Thoracic aorta (tissue), 2 donors: ENCODE measurements at places on chromosomes 4 and X. TPM values are rescaled to one million over a fixed set of nuclear protein-coding genes. Genes with fewer than 3 reads are reported as not detected.

- no peak for DNase-seq
These were observed 113.5 kb upstream of the USP9X start for GRCh38 chrX:40971736-40972135.

- DNase-seq = no peak
These were observed 2.2 kb downstream of the SLITRK4 start for GRCh38 chrX:143633461-143634308.

DNA sequence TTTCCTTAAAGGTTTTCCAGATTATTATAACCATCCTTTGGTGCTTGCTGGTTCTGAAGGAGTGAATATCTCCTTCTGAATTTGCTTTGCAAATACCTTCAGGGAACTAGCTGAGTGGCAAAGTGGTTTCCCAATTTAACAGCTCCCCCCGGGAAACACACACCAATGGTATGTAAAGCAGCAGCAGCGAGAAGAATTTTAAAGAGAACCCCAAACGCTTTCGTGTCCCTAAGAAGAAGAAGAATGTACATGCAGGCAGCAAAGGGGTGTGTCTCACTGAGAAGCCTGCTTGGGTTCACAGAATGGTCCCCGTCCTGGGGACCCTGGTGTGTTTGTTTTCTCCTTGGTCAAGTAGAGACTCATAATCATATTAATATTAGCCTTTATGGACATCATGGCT is 4.2 kb upstream of the AKAP17A start:
- no peak for DNase-seq

DNA sequence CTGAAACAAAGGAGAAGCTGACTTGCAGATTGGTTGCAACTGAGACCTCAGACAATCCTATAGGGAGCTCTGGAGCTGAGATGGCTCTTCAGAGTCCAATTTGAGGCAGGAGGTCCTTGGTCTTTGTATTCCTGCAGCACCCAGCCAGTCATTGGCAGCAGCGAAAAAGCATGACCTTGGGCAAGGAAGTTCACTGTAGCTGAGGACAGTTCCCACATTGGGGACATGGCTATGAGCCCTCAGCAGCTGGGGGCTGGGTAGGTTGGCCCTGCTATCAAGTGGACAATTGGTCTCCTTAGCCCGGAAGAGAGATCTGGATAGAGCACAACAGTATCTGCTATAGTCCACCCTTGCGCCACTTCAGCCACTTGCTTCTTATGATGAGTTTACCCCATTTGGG is 56.9 kb upstream of the ATP6AP2 start:
- DNase-seq = no peak

GRCh38 chr4:182968917-182969650 is 51.9 kb upstream of the DCTD start:
- DNase-seq = no peak

- DNase-seq = no peak
These were observed 79.8 kb downstream of the RLIM start for GRCh38 chrX:74534569-74535038.

GRCh38 chr4:105630670-105631655 is 77.5 kb downstream of the INTS12 start:
- no peak for DNase-seq

GRCh38 chr4:101954975-101955678 is 164.6 kb downstream of the BANK1 start:
- DNase-seq = no peak

DNA sequence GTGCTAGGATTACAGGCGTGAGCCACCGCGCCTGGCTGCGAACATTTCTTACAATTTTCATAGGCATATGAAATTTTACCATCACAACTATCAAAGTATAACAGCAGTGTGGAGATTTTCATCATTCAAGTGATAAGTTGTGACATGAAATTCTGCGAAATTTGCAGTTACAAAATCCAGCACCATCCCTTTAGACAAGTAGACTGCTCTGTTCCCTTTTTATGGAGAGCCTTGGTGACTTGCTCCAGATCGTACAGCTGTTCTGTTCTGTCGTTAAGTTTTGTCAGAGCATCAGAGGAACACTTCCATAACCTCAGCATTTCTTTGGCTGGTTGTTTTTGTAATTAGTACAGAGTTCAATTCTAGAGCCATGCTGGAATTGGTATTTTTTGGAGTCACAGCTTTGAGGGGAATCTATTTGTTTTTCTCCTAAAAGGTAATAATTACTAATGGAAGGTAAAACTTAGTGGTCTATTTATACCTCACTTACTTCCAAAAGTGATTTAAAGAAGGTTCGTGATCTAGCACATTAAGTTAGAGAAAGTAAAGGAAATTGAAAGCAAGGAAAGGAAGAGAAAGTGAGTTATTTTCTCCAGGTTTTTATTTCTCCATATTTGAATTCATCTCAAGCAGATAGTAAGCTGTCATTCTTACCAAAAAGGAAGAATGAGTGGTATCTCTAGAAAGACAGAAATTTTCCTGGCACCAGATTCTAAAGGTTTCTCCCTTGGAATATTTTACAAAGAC is 22.1 kb downstream of the ZRSR2 start:
- DNase-seq = no peak

- no peak for DNase-seq
These were observed 55.9 kb upstream of the ALB start for GRCh38 chr4:73348185-73348584.

- no peak for DNase-seq
These were observed 217.6 kb downstream of the SNCA start for GRCh38 chr4:89619206-89619962.

- no peak for DNase-seq
These were observed 1237.9 kb downstream of the TECRL start for GRCh38 chr4:63171341-63171740.

- no peak for DNase-seq
These were observed 1622.8 kb upstream of the IGFBP7 start for GRCh38 chr4:58732973-58733372.

GRCh38 chr4:150366487-150366999 is 215.4 kb upstream of the MAB21L2 start:
- DNase-seq = no peak

GRCh38 chr4:7236847-7237246 is 44.5 kb downstream of the SORCS2 start:
- DNase-seq = no peak

DNA sequence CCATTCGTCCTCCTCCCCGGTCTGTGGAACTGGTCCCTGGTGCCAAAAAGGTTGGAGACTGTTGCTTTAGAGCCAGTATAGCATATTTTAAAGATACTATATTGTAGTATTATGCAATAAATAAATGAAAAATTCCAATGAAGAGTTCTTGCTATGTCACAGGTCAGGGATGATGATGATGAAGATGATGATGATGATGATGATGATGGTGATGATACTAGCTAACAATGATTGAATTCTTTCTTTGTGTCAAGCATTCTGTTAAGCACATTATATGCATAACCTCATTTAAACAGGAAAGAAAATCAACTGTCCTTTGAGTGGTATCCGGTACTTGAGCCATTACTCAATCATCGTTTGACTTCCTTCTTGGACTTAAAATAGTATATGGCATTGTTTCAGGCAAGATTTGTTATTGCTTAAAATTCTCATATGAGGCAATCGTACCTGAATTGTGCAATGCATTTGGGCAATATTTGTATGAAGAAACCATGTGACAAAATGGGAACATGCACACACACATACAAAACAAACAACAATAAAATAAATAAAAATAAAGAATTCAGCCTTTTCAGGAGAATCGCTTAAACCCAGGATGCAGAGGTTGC is 22.8 kb upstream of the TLR2 start:
- DNase-seq = no peak

DNA sequence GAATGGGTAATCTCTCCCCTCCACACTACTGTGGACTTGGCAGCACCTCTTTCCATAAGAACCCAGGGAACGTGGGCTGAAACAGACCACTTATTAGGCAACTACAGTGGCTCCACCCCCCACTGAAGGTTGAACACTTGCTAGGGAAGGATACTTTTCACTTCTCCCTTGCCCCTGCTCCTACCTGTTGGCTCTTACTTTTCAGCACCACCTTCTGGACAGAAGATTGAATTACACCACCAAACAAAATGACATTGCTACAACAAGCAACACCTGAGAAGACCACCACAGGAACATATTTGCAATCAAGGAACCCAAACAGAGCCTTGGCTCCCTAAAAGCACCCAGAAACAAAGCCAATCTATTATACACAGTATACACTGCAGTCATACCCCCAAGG is 132.1 kb upstream of the CXCL13 start:
- DNase-seq = no peak

GRCh38 chrX:115177932-115178331 is 11.3 kb upstream of the RBMXL3 start:
- no peak for DNase-seq

DNA sequence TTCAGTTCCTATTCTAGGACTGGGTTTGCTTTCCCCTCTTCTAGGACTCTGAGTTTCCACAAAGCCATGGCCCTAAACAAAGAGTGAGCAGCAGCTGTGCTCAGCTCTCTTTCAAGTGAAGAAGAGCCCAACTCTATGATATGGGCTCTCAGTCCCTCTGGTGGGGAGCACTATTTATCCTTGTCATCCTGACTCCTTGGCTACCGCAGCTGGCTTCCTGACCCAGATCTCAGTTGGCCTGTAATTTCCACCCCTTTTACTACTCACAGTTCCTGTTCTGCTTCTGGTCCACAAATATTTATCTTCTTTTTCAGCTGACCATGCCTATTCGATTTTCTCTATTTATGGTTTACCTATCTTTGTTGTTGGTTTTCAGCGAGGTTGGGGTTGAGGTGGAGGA is 33.8 kb downstream of the F8 start:
- DNase-seq = no peak

DNA sequence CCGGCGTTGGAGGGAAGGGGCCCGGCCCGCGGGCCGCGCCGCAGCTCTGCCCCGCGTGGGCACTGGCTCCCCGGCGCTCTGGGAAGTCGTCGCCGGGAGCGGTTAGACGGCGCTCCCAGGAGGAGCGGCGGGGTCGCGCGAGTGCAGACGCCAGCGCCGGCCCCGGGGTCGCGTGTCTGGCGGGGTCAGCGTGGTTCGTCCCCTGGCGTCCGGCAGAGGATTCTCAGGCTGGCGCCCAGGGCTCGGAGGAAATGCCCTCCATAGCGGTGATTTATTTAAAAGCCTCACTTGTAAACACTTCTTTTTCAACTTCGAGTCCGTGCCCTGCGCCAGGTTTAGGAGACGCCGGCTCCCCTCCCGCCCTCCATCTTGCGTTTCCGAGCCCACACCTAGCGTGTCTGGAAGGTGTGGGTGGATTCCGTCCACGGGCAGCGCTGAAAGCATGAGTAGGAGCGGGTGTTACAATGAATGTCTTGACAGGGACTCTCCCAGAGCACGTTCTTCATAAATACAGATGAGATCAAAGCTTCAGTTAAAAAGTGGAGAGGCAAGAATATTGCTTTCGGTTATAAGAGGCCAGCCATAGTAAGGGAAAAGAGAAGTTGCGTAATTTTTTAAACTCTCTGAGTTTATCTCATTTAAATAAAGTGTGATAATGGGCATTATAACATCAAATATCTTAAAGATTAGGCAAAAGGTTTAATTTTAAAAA is 692 bp downstream of the FAM241A start:
- no peak for DNase-seq

DNA sequence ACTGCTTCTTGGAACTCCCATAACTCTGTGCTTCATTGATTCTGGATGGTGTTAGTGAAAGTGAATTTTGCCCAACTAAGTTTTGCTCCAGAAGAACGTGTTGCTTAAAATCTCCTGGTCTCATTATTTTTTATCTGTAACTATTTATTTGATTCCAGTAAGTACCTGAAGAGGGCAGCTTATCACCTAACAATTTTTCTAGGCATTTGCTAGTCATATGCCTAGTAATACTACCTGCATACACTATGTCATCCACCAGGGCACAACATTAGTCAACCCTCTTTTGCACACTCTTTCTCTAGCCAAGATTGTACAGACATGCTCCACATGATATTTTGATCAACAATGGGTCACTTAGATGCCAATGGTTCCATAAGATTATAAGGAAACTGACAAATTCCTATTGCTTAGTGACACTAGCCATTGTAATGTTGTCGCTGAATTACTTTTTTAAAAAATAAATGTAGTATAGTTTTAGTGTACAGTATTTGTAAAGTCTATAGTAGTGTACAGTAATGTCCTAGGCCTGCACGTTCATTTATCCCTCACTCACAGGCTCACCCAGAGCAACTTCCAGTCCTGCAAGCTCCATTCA is 499.9 kb upstream of the AADAT start:
- DNase-seq = no peak

DNA sequence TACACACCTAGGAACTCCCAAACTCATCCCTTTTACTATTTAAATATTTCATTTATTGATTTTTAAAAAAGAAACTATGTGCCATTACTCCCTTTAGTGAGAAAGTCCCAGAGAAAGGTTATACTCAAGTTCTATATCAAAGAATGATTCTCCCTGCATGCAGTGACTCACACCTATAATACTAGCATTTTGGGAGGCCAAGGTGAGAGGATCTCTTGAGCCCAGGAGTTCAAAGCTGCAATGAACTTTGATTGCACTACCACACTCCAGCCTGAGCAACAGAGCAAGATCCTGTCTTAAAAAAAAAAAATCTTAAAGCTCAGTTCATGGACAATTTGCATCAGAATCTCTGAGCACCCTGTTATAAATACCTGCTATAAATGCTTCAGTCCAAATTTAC is 9.2 kb upstream of the RBPJ start:
- no peak for DNase-seq

DNA sequence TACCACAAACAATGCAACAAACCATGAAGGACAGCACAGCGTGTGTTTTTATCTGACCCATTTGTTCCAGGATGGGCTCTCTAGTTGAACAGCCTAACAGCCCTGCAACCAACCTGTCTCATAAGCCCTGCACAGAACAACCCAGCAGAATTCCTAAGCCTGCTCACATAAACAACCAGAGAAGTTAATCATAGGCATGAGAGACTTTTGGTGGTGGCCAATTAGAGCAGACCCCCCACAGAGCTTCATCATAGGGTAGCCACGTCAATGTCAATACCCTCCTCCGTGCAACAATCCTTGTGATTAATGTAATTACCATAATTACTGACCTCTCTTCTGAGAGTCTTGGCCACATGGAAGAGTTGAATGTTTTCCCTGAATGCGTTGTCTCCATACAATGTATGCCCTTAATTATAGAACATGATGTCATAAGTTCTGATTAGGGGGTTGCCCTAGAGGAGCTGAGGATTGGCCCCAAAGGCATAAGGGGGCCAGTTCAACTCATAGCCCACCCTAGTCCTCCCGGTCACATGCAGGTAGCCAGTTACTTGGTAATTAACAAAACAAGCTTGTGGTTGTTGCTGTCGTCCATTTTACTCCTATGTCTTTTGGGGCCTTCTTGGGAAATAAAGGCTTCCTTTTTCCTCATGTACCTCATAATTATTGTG is 92.7 kb downstream of the SYNPO2 start:
- no peak for DNase-seq

- no peak for DNase-seq
These were observed 32.3 kb downstream of the GRK4 start for GRCh38 chr4:2995546-2996265.

- DNase-seq = no peak
These were observed 126.5 kb downstream of the CHIC2 start for GRCh38 chr4:53937918-53938317.

- no peak for DNase-seq
These were observed 109.2 kb downstream of the NSUN7 start for GRCh38 chr4:40858962-40859361.

BEX1 gene
- total RNA-seq = 0.92 TPM

PIM2 gene
- 14.8 TPM for total RNA-seq

POU4F2 gene
- total RNA-seq = not detected

IL9R gene
- total RNA-seq = 0.14 TPM

ADRA2C gene
- total RNA-seq = 105 TPM

FAM9C gene
- not detected for total RNA-seq

NUDT11 gene
- total RNA-seq = 1.8 TPM

MMRN1 gene
- total RNA-seq = 17.8 TPM

TGIF2LX gene
- total RNA-seq = not detected

CLDN34 gene
- not detected for total RNA-seq

CT45A1 gene
- not detected for total RNA-seq

FGA gene
- not detected for total RNA-seq

VEGFC gene
- 5.1 TPM for total RNA-seq

ANXA3 gene
- 24.0 TPM for total RNA-seq
